Activated T-helper 1 cell treated with anti-CD3 and anti-CD28 coated beads, Interleukin-2, amount 50 U/mL, for 16 hours (primary cell): ENCODE measurements at places on chromosomes 11 and 22.

DNA sequence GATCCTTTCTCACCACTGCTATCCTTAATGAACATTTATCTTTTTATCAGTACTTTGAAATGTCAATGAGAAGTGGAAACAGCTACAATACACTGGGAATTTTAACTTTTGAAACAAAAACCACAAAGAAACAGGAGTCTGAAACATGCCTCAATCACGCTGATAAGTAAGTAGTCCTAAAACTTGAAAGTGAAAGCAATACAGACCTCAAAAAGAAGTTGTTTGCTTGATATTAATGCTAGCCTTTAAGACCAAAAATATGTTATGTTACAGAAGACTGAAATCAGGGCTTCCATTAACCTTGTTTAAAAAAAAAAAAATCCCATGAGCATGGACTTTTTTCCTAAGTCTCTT, 21.3 kb downstream of the PHF21A start:
- DNase-seq = no peak

DNA sequence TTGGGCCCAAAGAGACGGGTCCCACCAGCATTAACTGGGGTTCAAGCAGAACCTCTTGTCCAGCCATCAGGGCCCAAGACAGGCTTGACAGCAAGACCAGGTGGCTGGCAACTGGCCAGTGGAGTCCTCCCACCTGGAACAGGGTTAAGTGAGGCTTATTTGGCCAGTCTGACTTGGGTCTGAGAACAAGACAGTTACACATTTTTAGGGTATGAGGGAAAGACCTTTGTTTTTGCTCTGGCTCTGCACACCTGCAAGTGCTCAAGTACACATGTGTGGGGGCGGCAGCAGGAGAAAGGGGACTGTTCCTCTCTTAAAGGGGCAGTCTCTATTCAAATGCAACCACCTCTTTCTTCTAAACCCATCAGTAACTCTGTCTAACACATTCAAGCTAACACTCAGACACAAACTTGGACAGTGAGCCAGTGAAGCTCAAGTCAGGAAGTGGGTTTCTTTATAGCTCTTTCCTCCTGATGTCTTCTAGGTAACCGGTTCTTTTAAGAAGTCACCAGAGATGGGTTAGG, 116.2 kb downstream of the ETS1 start:
- DNase-seq = no peak

- no peak for DNase-seq
Observed at GRCh38 chr11:7672960-7673723, at the start of gene CYB5R2. TSS of gene CYB5R2 (minus strand) at chr11:7673500. CDS start at chr11:7672825, 675 bp downstream.

DNA sequence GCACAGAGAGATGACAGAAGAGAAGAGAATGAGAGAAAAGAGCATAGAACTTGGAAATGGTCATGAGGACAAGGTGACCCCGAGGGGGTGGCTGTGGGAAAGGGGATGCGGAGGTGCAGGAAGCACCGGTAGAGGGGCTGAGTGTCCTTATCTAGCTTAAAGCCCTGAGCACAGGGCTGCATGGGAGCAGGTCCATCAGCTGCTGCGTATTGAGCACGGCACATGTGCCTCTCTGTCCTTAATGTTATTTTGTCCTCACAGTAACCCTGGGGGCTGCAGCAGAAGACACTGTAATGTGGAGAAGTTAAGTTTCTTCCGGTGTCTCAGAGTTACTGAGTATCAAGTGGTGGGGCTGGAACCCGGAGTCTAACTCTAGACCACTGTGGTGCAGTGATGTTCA, 94.4 kb upstream of the OR4B1 start:
- no peak for DNase-seq

DNA sequence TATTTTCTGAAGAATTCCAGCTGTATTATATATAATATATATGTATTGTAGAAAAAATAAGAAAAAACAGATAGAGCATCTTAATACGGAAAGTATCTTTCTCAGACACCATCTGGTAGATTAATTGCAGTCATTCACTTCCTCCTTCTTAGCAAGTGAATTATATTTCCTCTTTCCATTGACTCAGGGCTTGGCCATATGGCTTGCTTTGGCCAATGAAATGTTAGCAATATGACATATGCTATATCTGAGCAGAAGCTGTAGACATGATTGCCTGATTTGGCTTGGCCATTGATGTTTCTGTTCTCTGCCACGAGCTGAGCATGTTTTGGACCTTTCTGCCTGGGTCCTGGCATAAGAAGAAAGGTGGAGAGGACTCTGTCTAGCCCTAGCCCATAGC, 34.4 kb upstream of the ZBED5 start:
- no peak for DNase-seq

GRCh38 chr11:130001461-130002351, 929 bp downstream of the PRDM10 start:
- peak; percentile 10 for DNase-seq

GRCh38 chr22:41123151-41123550, 30.8 kb downstream of the EP300 start:
- DNase-seq = no peak

DNA sequence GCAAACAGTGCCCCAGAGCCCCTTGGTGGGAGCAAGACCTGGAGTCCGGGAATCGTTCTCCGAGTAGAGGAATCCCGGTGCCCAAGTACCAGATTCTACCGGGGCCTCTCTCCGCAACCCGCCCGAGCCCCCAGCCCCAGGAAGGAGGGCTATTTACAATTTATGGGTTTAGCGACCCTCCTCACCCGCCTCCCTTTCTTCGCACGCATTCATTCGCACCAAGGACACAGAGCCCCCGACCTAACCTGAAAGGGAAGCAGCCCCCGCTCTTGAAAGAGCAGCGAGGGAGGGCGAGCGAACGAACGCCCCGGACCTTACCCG, 628 bp downstream of the LRP4 start:
- DNase-seq = no peak
